ENCODE measurements at places on chromosomes 7 and 10. TPM values are rescaled to one million over a fixed set of nuclear protein-coding genes. Genes with fewer than 3 reads are reported as not detected.
A peak's percentile ranks its signal among the peaks of the same experiment; 100 is the strongest.

Gene AMZ1
- total RNA-seq, result 1.6 TPM

Gene C7orf57
- under 0.01 TPM for total RNA-seq

Gene WDFY4
- 0.41 TPM for total RNA-seq

Gene TMEM176B
- 2.4 TPM for total RNA-seq

Gene VGF
- 7.7 TPM for total RNA-seq

Gene TMEM236
- under 0.01 TPM for total RNA-seq

Gene ANKRD1
- total RNA-seq, result not detected

Gene LIPN
- not detected for total RNA-seq

Gene ABCB1
- total RNA-seq, result 6.5 TPM

Gene BAZ1B
- total RNA-seq, result 62.4 TPM

DNA sequence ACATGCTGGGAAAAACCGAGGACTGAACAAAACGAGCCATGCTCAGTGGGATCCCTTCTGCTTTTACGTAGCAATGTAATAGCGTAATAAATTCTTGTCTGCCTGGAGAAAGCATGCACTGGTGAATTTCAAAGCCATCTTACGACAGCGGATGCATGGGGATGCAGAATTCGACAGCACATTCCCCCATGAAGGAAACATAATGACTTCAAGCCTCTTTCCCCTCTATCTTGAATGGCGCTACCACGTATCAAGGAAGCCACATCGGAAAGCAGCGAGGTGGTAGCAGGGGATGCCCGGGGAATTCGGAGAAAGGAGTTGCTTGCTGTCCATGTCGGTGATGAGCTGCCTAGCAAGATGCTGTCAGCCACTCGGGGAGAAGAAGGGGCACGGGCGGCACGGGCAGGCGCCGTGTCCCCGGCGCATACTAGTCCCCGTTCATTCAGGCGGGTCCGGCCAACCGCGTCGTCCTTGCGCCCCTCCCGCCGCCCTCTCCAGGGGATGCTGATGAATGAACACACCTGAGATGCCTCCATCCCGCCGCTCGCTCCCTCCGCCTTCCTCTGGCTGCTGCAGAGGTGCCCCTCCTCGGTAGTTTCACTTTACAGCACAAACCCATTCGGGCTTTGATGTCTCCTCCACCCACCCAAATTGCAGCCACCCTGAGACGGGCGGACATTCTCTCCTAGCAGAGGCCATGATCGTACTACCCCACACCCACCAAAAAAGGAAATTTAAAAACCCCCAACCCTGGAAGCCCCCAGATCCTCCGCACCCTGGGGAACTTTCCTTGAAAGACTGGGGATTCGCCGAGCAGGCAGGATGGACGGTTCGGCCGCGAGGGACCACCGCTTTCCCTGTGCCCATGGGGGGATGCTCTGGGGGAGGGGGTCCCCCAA, 644 bp downstream of the SORBS1 start:
- DNase-seq, result peak; percentile 55

GRCh38 chr10:59093461-59093860, 83.0 kb upstream of the PHYHIPL start:
- no peak for DNase-seq

DNA sequence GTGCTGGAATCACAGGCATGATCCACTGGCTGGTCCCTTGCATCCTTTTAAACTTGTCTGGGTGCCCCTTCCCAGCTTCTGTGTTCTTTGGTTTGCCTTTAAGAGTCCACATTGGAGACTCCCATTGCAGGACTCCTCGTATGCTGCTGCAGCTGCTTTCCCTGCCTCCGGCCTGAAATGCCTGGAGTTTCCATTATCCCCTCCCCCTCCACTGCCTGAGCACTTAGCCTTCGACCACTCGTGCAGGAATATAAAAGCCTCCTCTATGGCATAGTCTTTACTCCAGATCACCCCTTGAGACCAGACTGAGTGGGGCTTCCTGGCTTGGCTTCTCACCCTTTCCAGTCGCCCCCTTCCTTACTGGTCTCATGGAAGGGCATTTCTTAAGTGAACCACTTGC, 80.2 kb downstream of the RHOBTB1 start:
- DNase-seq, result no peak

DNA sequence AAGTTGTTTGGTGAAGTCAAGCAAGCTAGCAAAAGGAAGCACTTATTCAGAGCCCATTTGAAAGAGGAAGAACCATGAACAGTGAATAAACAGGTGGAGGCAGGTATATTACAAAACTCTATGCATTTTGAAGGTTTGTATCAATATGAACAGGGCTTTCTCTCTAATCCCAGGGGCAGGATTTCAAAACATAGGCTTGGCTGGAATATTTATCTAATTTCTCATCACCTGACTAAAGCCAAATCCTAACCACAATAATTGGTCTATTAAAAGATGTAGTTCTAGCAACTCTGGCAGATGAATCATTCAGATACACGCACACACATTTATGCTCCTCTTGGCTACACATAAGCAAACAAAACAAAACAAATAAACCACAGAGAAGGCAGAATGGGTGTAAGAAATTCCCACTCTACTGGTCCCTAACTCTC, 554.4 kb downstream of the INHBA start:
- no peak for DNase-seq

DNA sequence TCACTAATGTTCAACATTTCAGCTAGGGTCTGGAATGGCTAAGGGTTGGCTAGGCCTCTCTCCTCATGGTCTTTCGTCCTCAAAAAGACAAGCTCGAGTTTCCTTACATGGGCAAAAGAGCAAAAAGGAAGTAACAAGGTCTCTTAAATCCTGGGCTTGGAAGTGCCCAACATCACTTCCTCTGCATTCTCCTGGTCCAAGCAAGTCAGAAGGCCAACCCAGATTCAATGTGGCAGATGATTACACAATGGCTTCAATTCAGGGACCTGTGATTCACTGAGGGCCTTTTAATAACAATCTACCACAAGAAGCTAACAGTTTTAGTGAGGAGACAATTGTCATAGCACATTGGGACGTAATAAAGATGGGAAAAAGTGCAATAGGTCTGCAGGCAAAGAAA, 4.4 kb upstream of the NUP205 start:
- DNase-seq, result no peak

GRCh38 chr10:109450702-109451101, 472.6 kb downstream of the XPNPEP1 start:
- no peak for DNase-seq

DNA sequence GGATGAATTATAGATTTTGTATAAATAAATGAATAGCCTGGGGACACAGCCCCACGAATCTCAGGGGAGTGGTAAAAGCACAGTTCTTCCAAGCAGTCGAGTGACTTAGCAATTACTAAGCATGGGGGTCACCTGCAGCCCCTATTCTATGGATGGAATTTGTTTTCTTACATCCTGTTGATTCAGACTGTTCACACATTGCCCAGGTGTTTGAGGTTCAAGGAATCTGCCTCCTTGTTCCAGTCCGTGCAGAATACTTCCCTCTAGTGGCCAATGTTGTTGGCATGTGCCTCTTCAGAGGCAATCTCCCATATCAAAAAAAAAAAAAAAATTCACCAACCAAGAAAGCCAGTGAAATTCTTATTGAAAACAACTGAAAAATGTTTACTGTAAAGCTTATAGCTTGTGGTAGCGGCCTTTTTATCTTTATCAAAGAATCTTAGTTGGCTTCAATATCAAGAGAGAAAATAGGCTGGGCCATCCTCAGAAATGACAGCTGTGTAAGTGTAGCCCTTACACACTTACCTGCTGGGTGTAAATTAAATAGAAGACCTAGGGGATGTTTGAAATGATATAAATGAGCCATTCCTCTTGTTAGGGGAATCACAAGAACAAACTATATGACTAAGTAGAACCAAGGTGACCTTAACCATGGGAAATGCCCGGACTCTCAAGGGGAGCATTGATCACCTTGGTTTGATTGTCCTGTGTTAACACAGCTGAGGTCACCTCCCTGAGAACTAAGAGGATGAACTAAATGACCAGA, 7.8 kb downstream of the LIPM start:
- DNase-seq, result no peak

- no peak for DNase-seq
These were observed 18.3 kb downstream of the SGMS1 start for GRCh38 chr10:50605269-50605950.

DNA sequence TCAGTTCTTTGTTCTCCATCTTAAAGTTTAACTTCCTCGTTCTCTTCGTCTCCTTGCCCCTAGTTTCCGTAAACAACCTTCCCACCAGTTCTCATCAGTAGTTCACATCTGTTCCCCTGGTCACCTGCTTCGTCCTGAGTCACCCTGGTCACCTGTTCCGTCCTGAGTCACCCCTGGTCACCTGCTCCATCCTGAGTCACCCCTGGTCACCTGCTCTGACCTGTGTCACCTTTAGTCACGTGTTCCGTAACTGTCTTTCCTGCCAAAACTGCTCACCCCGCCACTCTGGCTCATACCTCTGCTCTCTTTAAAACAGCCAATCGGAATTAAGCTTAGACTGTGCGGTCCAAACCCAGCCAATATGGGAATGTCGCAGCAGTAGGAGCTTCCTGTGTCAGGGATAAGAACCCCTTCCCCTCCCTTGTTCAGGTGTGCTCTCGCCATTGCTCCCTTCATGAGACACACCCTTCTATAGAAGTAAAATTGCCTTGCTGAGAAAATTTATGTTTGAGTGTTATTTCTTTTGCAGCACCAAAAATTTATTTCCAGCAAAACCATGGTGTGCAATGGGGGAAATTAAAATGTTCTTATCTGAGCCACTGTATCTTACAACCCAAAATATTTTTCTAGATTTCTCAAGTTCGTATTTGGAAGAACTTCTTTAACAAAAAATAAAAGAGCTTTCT, 112.2 kb downstream of the VIM start:
- DNase-seq, result no peak

DNA sequence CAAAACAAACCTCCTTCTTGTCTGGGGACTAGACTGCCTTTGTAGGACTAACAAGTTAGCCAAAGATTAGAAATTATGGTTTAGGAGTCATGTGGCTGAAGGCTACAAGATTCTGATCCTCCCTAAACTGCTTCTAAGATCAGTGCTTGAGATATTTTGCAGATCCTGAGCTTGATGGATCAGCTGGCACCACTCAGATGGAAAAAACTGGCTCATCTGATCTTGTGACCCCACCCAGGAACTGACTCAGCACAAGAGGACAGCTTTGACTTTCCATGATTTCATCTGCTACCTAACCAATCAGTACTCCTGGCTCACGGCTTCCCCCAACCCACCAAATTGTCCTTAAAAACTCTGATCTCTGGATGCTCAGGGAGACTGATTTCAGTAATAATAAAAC, 271.5 kb upstream of the TAC1 start:
- no peak for DNase-seq

DNA sequence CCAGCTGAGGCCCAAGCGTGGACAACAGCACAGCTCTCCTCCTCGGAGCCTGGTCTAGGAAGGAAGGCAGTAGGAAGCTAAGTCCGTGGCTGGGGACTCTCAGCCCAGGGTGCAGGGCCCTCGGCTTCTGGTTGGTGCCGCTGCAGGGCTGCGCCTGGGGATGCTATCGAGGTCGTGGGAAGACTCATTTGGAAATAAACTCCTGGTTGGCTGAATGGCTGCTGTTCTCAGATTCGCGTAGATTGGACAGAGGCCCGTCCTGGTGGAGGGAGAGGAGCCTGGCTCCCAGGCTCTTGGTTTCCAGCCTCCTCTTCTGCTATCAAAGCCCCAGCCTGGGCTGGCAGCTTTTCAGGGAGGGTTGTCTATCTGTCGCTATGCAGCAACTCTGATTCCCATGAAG, 152.6 kb upstream of the FZD8 start:
- DNase-seq, result no peak

- DNase-seq, result no peak
These were observed 37.4 kb upstream of the GARS1 start for GRCh38 chr7:30557245-30557644.

DNA sequence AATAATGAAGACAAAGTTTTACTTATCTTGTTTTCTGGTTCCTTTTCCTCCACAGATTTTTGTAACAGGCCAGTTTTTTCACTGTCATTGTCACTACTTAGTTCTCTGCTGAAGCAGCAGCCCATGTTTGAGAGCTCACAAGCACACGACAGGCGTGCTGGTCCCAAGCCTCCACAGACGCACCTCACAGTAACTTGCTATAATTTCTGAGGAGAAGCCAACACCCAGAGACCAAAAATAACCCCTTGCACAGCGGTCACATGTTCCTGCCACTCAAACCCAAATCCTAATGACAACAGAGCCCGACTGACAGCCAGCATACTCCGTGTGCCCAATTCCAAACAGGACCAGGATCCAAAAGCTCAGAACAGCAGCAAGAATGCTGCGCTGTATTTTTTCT, 58.5 kb downstream of the LARP4B start:
- DNase-seq, result no peak

GRCh38 chr10:33136271-33136670, 178.2 kb upstream of the ITGB1 start:
- no peak for DNase-seq

DNA sequence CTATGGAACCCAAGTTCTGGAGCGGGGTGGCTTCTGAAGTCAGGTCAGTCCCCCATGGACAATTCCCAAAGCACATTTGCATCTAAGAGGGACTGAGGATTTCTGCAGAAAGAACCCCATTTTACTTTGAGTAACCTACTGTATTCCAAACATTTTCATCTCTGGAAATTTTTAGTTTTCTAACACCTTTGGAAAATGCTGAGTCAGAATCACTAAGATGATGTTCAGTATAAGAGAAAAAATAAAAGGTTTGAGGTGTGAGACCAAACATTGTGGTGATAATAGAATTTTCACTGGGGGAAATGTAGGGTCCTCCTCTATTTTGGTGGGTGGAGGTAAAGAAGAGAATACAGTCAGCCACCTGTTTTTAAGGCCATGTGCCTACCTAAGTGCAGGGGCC, 227.1 kb downstream of the LRMDA start:
- DNase-seq, result no peak

DNA sequence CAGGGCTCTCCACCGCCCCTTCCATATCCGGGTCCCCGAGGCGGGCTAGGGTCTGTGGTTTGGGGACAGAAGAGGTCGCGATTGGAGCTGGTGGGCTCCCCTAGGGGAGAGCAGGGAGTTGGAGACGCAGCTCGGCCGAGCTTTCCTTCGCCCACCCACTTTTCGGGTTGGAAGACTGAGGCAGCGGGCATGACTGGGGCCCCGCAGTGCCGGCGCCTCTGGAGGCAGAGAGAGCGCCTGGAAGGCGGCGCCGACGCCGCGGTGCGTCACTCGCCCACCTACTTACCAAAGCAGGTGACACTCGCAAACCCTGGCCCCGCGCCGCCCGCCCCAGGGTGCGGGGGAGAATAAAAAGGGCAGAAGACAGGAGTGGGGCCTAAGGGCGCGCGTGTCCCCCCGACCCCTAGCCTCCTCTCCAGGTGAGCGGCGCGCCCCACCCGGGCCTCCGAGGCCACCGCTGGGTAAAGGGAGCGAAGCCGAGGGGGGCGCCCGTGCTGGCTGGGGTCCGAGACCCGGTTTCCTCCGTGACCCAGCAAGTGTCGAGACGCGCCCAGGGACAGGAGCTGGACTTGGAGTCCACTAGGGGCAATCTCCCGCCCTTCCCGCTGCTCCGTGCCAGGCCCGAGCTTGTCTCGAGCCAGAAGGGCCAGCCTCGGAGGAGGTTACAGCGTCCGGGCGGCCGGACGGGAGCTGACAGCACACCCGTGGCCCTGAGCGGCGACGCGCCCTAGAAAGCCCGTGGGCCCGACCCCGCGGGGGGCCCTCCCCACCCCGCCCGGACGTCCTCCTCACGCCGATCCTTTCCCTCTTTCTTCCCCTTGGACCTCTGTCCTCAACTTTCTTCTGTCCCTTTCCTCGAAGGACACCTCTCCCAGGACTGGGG, 34.4 kb upstream of the GRID1 start:
- no peak for DNase-seq
